ENCODE measurements at places on chromosomes 6 and 20.

DNA sequence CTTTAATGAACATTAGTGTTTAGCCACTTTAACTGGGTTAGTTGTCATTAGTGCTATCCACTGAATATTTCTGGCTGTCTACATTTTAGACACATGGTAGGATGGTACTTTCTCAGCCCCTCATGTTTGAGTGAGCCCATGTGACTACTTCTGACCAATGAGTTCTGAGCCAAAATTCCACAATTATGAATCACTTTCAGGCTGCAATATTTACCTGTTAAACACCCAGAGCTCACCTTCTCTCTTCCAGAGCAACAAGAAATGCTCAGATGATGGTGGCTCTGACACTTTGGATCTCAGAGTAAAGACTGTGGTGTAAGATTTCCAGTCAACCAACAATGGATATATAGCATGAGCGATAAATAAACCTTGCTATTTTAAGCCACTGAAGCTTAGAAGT, 24.8 kb downstream of the SPACA1 start:
- no peak for DNase-seq

GRCh38 chr6:168623736-168624135, 182.8 kb downstream of the SMOC2 start:
- DNase-seq = no peak

DNA sequence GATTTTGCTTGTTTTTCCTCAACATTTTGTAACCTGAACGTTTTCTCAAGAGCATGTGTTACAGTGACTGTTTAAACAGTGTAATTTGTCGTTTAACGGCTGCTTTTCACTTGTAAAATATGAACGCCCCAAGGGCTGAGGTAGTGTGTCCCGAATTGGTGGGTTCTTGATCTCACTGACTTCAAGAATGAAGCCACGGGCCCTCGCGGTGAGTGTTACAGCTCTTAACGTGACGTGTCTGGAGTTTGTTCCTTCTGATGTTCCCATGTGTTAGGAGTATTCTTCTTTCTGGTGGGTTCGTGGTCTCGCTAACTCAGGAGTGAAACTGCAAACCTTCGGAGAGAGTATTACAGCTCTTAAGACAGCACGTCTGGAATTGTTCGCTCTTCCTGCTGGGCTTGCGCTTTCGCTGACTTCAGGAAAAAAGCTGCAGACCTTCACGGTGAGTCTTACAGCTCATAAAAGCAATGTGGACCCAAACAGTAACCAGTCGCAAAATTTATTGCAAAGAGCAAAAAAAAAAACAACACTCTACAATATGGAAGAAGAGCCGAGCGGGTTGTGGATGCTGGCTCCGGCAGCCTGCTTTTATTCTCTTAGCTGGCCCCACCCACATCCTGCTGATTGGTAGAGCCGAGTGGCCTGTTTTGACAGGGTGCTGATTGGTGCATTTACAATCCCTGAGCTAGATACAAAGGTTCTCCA, 25.1 kb upstream of the TRIM27 start:
- no peak for DNase-seq

DNA sequence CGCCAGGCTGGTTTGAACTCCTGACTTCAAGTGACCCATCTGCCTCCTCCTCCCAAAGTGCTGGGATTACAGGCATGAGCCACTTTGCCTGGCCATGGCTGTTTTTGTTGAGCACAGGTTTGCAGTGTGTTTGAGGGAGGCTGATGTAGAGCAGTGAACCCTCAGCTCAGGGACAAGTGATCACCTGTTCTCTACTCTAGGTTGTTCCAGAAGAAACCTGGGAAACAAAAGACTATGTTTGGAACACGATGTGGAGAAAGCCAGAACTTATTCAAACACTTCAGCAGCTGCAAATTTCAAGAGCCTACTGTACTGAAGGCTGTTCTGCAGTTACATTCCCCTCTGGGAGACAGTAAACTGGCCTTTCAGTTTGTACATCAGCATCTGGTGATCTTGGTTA, 4.7 kb downstream of the TULP1 start:
- no peak for DNase-seq

GRCh38 chr6:134031696-134032255, 20.6 kb downstream of the SLC2A12 start:
- no peak for DNase-seq

- DNase-seq = no peak
Observed at GRCh38 chr20:45251884-45252560, 2.3 kb downstream of the SLPI start.

DNA sequence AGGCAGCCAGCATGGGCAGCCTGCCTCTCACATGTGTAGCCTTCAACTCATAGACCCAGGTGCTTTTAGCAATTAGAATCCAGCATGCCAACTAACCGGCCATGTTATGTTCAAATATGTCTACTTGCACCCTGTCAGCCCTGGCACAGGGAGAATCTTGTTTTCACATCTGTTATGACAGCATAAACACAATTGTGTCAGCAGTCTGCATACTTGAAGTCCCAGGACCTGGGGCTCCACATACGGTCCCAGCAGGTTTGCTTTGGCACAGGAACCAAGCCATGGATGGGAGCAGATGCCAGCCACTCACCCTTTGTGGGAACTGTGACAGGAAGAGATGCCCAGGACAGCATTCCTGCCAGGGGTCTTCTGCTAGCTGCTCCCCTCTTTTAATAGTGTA, 67.2 kb upstream of the SYNDIG1 start:
- DNase-seq = no peak

DNA sequence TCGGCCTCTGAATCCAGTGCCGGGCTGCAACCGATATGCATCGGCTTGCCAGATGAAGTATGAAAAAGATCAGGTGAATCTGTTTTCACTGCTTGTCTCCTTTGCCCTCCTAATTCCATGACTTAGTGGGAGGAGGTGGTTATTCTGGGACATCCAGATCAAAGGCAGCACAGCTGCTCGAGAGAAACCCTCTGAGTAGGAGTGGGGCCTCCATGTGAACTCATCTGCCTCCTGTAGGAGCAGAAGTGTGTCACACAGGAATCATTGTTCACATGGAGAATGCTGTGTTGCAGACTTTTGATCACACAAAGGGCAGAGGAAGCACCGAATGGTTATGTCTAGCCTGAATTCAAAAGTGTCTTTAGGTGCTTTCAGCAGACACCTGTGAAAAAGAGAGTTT, 73.1 kb upstream of the SLC22A1 start:
- DNase-seq = no peak

DNA sequence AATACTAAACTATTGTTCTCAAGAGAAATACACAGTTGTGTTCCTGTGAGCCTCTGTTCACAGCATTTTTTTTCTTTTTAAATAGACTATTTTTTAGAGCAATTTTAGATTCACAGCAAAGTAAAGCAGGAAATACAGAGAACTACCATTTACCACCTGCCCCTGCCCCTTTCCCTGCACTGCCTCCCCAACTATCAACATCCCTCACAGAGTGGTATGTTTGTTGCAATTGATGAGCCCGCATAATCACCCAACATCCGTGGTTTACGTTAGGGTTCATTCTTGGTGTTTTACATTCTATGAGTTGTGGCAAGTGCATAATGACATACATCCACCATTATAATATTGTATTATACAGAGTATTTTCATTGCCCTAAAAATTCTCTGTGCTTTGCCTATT, 71.6 kb upstream of the TNFAIP3 start:
- DNase-seq = no peak

- DNase-seq = no peak
Observed at GRCh38 chr20:40741507-40742106, 52.6 kb upstream of the MAFB start.

All from NCI-H2227 treated with DMSO at 0.1 percent for 48 hours (cell line).